ENCODE measurements at places on chromosomes 1 and 21.

- DNase-seq: no peak
Observed at GRCh38 chr1:44835738-44836675, 7.0 kb downstream of the PTCH2 start.

- DNase-seq: no peak
Observed at GRCh38 chr1:115426956-115427355, 88.9 kb upstream of the NGF start.

DNA sequence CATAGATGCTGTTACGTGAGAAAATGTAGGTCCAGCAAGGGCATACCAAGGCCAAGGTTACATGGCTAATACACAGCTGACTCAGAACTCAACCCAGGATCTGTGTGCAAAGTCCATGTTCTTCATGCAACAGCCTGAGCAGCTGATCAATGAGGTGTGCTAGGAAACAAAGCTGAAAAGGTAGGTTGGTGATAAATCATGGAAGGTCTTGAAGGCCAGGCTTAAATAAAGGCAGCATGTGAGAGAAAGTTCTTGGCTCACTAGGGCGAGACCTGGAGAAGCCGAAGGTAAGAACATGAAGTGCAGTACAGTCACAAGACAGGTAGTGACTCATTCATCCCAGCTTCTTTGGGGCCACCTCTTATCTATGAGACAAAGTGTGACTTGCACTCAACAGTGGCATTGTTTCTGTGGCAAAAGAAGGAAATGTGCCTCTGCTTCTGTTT lies 33.4 kb downstream of the TLR5 start:
- DNase-seq: no peak

GRCh38 chr1:61647142-61647541 lies 77.8 kb downstream of the TM2D1 start:
- DNase-seq: no peak

DNA sequence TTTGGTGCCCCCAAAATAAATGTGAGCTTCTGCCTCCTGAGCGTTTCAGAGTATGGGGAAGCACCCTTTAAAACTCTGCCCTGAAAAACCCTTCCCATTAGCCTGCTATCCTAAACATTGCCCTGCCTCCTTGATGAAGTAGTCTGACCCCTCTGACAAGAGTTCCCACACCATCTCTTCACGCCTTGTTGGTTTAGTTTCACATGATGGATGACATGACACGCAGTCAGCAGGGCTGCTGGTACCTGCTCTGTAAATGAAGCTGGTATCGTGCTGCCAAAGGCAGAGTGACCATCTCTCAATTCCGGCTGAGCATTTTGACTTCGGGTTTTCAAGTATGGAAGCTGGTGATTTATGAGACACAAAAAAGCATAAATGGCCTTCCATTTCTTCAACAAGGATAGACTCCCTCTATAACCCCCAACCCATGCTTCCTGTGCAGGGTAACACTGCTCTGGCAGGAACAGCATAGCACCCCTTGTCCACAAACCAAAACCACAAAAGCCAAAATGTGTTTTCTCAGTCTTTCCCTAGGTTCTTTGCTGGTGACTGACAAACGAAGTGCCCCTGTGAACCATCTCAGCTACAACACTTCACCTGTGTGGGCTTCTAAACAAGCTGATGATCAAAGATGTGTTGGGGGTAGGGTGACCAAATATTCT lies 444.6 kb downstream of the NUF2 start:
- DNase-seq: no peak

DNA sequence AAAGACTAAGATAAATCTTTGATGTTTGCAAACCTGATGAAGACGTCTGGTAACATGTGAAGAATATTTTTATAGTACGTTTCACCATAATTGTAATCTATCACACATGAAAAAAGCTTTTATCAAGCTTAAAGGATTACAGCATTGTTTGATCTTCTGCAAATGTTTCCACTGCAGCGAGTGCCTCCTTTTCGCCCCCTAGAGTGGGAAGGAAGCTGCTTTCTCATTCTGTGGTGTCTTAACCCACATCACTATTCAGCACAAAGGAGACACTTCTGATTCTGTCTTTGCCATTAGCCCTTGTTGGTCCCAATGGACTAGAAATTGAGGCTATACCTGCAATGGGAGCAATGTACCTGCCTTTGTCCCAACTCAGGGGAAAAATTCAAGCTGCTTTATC lies 46.0 kb upstream of the IL12RB2 start:
- DNase-seq: no peak

DNA sequence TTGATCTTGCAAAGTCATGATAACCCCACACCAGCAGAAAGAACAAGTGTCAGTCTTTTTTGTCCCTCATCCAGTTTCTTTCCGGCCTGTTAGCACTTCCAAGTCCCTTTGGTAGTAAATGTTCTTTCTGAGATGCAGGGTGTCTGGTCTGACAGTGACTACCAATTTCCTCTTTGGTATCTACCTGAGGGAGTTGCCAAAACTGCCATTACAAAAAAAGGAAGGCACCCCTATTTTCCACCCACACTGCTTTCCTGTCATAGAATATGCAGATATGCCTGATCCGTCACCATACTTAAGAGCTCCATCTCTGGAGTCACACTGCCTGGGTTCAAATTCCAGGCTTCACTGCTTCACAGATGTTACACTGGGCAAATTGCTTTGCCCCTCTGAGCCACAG lies 72.4 kb downstream of the ZNF281 start:
- DNase-seq: no peak

DNA sequence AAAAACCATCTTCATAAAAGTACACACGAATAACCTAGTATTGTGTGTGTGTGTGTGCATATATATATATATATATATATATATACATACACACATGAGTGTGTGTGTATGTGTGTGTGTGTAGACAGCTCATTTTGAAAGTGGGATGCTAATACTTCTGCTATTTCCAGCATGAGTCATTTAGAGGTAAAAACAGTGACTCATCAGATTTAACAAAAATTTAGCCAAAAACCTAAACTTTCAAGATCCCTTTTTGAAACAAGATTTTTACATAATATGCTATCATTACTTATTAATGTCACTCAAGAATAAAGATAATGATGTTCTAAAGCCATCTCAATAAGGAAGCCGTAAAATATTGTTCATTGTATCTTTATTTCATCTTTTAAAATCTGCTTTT lies 35.6 kb upstream of the ADGRL4 start:
- no peak for DNase-seq

- DNase-seq: no peak
Observed at GRCh38 chr1:164618202-164618564, 59.2 kb downstream of the PBX1 start.

DNA sequence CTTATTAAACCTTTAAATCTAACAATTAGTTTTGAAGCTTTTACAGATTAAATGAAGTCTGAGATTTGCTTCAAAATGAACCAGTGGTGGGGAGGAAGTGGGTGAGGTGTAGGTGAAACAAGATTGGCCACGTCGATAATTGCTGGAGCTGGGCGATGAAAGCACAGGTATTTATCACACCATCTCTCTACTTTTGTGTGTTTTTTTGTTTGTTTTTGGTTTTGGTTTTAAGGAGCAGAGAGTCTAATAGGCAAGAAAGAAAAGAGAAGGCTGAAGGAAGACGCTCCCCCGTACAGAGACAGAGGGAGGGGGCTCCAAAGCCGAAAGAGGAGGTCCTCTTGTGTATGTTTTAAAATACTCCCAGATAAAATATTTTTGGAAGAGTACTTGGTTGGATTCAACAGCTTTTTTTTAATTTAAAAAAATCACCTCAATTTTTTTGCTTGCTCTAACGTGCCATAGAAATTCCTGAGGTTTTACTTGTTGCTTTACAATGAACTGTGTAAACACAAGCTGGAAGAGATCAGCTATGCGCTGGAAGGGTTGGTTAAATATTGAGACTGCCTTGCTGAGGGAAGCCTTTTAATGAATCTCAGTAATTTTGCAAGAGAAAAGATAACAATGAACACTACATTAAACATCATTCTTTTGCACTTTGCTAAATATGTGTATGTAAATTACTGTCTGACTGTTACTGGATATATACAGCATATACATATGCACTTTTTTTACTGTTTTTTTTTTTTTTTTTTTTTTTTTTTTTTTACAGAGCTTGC lies 6.7 kb upstream of the LGALS8 start:
- no peak for DNase-seq

GRCh38 chr1:94727846-94728715 lies 92.1 kb upstream of the SLC44A3 start:
- no peak for DNase-seq

All from cerebellar nuclear complex (tissue), 1 donor.